ENCODE measurements at places on chromosomes 3 and 15.

DNA sequence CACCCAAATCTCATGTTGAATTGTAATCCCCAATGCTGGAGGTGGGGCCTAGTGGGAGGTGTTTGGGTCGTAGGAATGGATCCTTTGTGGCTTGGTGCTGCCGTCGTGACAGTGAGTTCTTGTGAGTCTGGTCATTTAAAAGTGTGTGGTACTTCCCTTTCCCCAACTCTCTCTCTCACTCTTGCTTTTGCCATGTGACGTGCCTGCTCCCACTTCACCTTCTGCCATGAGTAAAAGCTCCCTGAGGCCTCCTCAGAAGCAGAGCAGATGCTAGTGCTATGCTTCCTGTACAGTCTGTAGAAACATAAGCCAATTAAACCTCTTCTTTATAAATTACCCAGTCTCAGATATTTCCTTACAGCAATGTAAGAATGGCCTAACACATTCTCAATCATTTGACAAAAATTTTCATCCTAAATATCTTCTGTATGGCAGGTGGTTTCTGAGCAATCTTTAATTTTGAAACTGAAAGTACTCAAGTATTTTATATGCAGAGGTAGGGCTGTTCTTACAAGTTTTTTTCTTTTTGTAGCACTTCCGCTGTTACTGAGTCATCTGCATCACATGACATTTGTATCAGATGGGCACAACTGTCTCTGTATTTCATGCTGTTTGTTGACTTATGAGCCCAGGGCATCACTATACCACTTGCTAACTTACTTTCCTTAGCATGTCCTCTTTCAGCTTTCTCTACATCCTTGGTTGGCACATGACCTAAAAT is 8.8 kb downstream of the RPL39L start:
- DNase-seq: no peak

- DNase-seq: no peak
Observed at GRCh38 chr15:98955331-98955730, 52.3 kb downstream of the PGPEP1L start.

DNA sequence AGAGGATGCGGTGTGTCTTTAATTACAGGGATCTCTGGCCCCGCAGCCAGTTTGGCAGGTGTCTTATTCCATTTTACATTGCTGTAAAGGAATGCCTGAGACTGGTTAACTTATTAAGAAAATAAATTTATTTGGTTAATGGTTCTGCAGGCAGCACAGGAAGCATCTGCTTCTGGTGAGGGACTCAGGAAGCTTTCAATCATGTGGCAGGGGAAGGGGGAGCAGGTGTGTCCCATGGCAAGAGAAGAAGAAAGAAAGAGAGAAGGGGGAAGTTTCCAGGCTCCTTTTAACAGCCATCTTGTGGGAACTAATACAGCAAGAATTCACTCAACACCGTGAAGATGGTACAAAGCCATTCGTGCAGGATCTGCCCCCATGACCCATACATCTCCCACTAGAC is 128.0 kb upstream of the CRBN start:
- DNase-seq: no peak

DNA sequence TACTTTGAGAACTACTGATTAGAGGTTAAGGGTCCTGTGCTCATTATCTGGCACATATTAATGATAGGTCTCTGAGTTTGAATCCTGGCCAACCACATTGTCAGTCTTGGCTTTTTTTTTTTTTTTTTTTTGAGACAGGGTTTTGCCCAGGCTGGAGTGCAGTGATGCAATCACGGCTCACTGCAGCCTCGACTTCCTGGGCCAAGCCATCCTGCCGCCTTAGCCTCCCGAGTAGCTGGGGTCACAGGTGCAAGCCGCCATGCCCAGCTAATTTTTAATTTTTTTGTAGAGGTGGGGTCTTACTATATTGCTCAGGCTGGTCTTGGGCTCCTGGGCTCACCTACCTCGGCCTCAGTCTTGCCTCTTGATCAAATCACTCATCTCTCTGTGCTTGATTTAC is 547 bp upstream of the PCCB start:
- no peak for DNase-seq

- DNase-seq: no peak
Observed at GRCh38 chr15:82650046-82650670, 3.0 kb upstream of the CPEB1 start.

- no peak for DNase-seq
Observed at GRCh38 chr3:178457511-178457910, 78.7 kb upstream of the KCNMB2 start.

GRCh38 chr3:52313774-52314188 is 2.3 kb upstream of the DNAH1 start:
- DNase-seq: no peak

DNA sequence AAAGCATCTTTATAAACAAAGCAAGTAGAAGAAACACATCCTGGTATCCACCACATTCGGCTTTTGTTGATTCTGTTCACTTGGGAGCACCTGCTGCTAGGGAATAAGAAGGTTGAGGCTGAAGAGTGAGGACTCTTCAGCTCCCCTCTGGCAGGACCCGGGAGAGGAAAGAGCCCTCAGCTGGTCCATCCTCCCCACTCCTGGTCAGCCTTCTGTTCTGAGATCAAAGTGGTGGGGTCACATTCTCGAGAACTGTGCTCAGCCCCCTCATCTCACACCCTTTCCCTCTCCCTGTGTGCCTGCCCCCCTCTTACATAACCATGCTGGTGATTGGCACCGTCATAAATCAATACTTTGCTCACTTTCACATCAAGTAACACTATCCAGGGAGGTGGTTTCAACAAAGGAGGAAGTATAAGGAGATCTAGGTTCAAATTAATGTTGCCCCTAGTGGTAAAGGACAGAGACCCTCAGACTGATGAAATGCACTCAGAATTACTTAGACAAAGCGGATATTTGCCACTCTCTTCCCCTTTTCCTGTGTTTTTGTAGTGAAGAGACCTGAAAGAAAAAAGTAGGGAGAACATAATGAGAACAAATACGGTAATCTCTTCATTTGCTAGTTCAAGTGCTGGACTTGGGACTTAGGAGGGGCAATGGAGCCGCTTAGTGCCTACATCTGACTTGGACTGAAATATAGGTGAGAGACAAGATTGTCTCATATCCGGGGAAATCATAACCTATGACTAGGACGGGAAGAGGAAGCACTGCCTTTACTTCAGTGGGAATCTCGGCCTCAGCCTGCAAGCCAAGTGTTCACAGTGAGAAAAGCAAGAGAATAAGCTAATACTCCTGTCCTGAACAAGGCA is at the start of gene NR1I2:
Gene NR1I2, plus strand, starts transcription at position 772 of the 869 bp plus-strand sequence.
- no peak for DNase-seq

GRCh38 chr3:193945143-193945542 is 190.8 kb upstream of the HES1 start:
- no peak for DNase-seq

GRCh38 chr15:66833371-66833770 is 131.3 kb downstream of the SMAD6 start:
- no peak for DNase-seq

- no peak for DNase-seq
Observed at GRCh38 chr3:171234298-171235010, 207.9 kb upstream of the SLC2A2 start.

GRCh38 chr15:77476995-77477394 is 56.3 kb downstream of the HMG20A start:
- DNase-seq: no peak

DNA sequence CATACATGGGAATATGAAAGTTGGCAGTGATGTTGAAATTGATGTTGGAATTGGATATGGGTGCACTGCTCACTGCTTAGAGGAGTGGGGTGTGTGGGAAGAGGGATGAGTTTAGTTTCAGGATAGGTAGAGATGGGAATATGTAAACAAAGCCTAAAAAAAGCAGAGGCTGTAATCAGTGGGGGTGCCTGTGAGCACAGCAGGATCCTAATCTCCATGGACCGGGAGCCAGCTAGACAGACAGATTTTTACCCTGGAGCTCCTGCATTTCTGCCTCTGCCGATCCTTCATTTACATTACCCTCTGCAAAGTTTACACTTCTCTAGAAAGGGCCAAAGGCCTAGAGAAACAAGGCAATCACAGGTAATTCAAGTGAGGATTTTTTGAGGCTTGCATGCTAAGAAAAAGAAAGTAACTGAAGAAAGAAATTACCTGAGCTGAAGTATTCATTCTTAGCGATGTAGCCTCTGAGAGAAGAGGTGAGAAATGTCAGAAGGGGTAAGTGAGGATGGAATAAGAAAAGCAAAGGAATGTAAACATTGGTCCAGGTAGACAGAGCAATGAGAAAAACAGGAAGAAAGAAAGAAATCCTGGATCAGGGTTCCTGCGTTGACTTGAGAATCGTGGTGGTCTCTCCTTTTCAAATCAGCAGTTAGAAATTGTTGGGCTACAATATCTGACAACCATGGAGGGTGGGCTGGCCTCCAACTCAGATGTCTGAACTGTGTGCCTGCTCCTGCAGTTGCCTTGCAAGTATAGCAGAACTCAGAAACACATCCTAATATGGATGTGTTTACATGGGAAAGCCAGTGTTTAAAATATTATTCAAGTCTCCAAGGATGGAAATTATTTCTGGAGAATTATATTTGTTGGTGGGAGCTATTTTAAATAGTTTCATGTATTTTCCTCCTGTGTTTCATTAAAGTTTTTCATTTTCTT is 79.8 kb downstream of the CRTC3 start:
- no peak for DNase-seq

GRCh38 chr3:113186566-113186965 is 24.8 kb upstream of the BOC start:
- no peak for DNase-seq

DNA sequence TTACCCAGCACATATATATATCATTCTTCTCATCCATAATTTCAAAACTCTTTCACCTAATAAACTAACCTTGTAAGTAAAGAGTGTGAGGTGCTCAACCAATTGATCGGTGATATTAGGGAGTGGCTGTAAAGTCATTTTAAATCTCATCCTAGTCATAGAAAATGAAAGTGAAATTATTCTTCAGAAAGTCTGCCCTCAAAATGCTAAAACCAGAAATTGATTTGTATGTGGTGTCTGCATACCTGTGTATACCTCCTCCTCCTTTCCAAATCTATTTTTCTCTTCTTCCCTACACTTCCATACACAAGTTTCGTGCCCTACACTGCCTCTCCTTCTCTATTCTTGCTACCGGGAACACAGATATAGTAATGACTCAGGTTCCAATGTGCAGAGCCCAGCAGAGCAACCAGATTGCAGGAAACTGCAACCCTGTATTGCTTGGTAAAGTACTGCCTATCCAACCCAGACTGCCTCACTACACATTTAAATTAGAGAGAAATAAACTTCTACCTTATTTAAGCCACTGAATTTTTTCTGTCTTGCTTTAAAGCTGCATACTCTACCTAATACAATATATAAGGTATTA is 7.4 kb upstream of the TBC1D5 start:
- DNase-seq: no peak

DNA sequence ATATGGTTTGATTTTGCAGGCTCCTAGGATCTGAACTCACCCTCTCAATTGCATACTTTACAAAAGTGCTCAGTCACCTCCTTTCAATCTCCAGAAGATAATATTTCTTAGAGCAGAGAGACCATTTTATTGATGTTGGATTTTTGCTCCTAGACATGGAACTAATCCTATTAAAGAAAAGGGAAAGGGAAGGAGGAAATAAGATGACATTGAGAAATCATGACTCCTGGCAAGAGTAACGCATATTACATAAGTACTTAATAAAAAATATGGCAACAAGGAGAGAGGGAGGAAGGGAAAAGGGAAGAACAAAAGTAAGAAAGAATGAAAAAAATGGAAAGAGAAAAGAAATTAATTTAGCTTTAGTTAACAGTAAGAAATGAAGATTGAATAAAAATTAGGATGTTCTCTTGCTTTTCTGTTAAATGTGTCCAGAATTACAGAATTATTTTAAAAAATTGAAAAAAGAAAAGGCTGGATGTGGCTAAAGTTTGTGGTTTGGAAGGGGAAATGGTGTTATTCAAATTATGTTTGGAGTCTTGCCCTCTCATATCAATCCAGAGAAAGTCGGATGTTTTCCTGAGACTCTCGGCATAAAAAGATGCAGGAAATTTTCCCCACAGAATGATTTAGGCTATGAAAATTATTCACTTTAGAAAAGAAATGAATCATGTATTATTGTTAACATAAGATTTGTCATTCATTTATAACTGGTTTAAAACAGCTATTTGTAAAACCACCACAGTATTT is 474.0 kb downstream of the FGF12 start:
- DNase-seq: no peak

DNA sequence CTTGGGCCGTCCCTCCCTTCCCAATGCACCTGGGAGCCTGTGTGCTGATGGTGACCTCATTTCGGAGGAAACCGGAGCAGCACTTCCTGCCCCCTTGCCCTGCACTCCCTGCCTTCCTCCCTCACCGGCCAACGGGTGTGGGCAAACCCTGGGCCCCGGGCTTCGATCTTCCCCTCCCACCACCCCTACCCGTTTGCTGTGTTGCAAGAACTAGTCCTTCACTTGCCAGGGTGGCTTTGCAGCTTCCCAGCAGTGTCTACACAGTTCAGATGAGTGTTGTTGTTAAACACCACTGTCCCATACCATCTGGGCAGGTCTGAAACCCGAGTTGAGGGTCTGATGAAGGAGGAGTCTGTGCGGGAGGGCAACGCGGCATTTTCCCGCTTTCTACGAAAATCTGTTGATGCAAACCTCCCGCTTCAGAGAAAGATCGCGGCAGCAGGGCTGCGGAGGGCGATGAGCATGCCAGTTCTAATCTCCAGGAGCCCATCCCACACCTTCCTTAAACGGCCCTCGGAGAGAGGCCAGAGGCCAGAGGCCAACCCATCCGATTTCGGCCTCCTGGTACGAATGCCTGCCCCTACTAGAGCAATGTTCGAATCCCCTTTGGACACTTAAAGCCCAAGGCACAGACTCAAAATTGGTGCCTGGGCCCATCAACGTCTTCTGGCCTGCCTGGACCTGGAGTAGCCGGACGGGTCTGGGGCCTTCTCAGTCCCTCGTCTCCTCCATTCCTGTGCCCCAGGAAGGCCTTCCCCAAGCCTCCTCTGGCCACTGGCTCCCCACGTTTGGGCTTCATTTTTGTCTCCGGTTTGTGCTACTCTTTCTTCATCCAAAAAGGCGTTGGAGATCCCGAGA is 35.7 kb upstream of the POLG start:
- no peak for DNase-seq

DNA sequence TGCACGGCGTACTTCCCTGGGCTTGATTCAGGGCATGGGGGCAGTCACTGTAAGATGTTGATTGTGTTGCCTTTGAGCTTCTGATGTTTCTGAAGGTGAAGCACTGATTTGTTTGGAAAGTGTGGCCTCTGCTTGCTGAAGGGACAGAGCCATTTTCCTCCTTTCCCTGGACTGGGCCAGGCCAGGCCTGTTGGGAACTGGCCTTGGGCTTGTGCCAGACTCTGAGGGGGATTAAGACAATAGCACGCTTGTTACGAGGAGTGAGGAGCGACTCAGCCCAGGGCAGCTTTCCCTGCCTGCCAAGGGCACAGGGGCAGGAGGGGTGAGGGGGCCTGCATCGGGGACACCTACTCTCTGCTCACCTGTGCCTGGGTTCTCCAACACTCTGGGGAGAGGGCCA is 42.9 kb downstream of the LINGO1 start:
- no peak for DNase-seq

GRCh38 chr3:111726788-111727305 is 131.7 kb upstream of the ZBED2 start:
- DNase-seq: no peak

GRCh38 chr3:72976281-72976741 is 20.3 kb upstream of the PPP4R2 start:
- DNase-seq: no peak
